ENCODE measurements at places on chromosomes 11 and 22. TPM values are rescaled to one million over a fixed set of nuclear protein-coding genes. Genes with fewer than 3 reads are reported as not detected.

DNA sequence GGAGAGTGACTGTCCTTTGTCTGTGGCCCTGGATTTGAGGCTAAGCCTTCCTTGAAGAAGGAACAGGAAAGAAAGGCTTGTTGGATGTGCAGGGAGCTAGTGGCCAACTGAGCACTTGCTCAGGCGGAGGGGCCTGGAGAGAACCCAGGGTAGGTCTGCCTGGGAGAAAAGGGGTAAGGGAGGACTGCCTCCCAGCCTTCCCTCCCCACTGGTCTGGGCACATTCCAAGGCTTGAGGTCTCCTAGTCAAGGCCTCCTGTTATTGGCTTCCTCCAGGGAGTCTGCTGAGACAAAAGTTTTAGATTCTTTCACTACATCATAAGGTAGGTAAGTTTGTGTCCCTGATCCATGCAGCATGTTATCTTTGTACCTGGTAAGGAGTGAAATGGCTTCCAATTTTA is 15.2 kb downstream of the KCNQ1OT1 start:
- ATAC-seq = no peak

DNA sequence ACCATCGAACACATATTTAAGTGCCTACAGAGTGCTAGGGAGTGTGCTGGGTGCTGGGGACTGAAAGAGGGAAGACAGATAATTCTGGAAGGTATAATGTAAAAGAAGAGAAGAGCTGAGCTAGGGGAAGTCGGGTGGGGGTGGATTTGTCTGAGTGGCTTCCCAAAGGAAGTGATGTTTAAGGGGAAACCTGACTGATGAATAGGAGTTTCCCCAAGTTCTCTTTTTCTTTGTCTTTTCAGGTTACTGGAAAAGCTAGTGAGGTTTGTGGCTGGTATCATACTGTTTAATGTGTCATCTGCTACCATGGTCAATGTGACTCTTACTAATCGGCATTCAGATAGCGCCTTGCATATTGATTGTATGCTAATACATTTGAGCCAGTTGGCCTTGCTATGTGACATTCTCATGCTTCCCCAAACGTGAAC is 151.6 kb upstream of the MTMR2 start:
- no peak for ATAC-seq

DNA sequence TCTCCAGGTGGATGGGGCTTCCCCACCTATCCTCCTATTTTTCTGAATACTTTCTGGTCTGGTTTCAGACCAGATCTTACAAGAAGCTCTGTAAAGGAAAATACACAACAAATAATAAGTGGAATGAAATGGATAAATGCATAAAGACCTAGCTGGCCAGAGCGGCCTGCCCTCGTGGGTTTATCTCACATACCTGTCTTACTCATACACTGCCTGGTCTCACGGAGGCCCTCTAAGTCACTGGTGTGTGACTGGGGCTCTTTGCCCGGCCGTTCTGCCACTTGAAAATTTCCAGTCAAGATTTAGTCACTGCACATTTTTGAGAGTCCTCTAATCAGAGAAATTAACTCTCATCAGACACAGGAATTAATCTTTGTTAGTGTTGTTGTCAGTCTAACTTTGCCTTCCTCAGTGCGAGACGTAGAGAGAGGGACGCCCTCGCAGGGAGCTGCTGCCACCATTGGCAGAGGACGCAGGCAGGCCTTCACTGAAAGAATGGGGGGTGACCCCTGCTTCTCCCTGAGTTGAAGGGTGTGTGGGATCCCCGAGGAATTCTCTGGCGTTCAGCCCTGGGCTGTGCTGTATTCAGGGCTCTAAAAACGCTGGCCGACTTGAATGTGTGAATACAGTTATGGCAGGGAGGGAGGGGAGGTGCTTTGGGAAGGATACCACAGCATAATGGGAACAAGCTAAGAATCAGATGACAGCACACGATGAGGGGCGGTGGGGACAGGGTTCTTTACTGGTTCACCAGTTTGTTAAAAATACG is 46.3 kb upstream of the CADM1 start:
- ATAC-seq = no peak

DNA sequence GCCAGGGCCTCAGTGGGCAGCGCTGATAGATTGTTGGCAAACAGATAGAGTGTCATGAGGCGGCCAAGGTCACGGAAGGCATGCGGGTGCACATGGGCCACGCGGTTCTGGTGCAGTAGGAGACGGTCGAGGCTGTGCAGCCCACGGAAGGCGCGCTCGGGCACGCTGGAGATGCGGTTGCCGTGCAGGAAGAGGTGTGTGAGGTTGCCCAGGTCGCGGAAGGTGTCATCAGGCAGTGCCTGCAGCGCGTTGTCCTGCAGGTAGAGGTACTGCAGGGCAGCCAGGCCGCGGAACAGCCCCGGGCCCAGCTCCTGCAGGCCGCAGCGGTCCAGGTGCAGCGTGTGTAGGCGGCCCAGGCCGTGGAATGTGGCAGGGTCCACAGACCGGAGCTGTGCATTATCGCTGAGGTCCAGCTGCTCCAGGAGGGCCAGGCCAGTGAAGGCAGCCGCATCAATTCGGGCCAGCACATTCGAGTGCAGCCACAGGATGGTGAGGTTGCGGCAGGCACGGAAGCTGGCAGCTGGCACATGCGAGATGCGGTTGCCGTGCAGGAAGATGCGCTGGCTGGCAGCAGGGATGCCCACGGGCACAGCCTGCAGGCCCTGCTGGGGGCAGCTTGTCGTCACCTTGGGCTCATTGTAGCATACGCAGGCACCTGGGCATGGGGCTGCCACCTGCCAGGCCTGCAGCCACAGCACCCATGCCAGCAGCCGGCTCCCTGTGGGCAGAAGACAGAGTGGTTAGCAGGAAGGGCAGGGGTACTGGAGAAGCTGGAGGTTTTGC is 25.5 kb downstream of the RTN4R start:
- peak; percentile 12 for ATAC-seq

DNA sequence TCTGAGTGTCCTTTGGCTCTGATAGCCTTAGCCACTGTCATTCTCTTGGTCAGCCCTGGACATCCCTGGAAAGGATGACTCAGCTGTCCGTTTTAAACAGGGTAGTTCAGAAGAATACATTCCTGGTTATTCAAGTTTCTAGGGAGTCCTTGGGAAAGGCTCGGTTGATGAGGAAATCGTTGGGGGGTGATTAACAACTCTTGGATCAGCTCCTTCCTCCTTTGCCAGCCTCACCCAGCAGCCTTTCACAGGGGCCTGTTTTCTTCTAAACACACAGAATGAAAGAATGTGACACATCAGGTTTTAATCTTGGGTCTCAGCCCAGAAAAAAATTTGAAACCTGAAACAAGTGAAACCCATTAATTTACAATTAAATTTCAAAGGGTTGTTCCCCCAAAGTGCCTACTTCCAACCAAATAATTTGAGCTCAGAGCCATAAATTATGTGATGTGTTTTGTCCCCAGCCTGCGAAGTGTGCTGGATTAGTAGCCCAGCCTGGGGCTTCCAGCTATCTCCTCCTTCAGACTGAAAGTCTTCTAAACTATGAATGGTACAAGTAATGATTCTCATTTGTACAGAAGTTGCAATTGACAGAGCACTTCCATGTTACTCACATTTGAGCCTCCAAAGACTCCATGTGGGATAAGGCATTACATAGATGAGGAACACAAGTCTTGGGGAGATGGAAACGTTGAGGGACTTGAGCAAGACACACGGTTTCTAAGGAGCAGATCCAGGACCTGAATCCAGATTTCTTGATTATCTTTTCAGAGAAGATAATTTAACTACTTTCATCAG is 19.3 kb upstream of the MRGPRX2 start:
- ATAC-seq = peak; percentile 86

GRCh38 chr11:35152575-35152974 is 13.6 kb downstream of the CD44 start:
- ATAC-seq = no peak

- no peak for ATAC-seq
Observed at GRCh38 chr22:28716686-28717085, 24.9 kb downstream of the CHEK2 start.

Gene RFPL3
- not detected for total RNA-seq

Gene CWF19L2
- 6.8 TPM for total RNA-seq

Gene ASPHD2
- 2.1 TPM for total RNA-seq

Gene FDXACB1
- 1.8 TPM for total RNA-seq

Gene FAM227A
- total RNA-seq = 0.72 TPM

All from esophagus mucosa (tissue), 1 donor.